ENCODE measurements at places on chromosomes 11 and 22. TPM values are rescaled to one million over a fixed set of nuclear protein-coding genes. Genes with fewer than 3 reads are reported as not detected.

Gene TPBGL
- 0.19 TPM for total RNA-seq

Gene OR52I2
- total RNA-seq: not detected

Gene BAIAP2L2
- total RNA-seq: 0.52 TPM

Gene VWCE
- total RNA-seq: 42.0 TPM

Gene NRGN
- 30.7 TPM for total RNA-seq

Gene OR51B5
- total RNA-seq: not detected

Gene NR1H3
- 19.1 TPM for total RNA-seq

Gene GLB1L3
- total RNA-seq: 0.14 TPM

Gene OR4D6
- total RNA-seq: not detected

Gene APOL5
- not detected for total RNA-seq

Gene KDM4D
- total RNA-seq: 3.1 TPM

Gene PANX2
- 2.5 TPM for total RNA-seq

Gene TANGO2
- total RNA-seq: 12.8 TPM

Gene RABL2B
- total RNA-seq: 52.9 TPM

Gene OR51B4
- total RNA-seq: not detected

Gene RIBC2
- 8.7 TPM for total RNA-seq

Gene YDJC
- 18.4 TPM for total RNA-seq

Gene SCUBE2
- 7.5 TPM for total RNA-seq

Data from neural crest cell (in vitro differentiated cells).